ENCODE measurements at places on chromosomes 7 and 10. TPM values are rescaled to one million over a fixed set of nuclear protein-coding genes. Genes with fewer than 3 reads are reported as not detected.

DNA sequence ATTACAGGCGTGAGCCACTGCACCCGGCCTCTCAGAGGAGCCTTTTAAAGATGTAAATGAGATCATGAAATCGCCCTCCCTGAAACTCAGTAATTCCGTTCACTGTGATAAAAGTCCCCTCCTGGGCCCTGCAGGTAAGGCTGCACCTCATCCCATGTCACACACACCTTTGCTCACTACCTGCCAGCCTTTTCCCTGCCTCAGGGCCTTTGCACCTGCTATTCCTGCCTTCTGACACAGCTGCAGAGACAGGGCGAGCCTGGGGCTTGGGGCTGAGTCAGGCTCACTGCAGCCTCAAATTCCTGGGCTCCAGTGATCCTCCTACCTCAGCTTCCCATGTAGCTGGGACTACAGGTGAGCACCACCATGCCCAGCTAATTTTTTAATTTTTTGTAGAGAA is 118.8 kb downstream of the MYL10 start:
- DNase-seq: no peak

GRCh38 chr10:130027716-130028464 is 63.8 kb upstream of the EBF3 start:
- no peak for DNase-seq

The DDC gene
- 6.6 TPM for total RNA-seq

The FRMD4A gene
- total RNA-seq: 18.9 TPM

DNA sequence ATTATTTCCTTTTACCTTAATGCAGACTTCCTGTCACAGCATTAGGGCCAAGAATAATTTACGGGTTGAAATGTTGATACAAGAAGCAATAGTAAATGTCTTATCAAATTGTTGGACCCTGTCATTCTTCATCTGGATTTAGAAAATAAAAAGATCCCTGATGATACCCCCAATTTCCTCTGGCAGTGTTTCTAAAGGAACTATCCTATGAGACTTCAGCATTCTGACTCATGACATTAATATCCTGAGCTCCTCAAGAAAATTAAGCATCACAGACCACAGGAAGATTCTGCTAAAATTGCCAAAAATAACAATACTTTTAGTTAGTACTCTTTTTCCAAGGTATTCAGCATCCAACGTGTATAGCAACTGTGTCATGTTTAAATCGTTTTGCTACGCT is 490.5 kb upstream of the ANKRD30A start:
- no peak for DNase-seq

- no peak for DNase-seq
These were observed 58.3 kb upstream of the NEUROD6 start for GRCh38 chr7:31398815-31399214.

The ARHGEF5 gene
- total RNA-seq: 19.1 TPM

The NET1 gene
- total RNA-seq: 37.9 TPM

DNA sequence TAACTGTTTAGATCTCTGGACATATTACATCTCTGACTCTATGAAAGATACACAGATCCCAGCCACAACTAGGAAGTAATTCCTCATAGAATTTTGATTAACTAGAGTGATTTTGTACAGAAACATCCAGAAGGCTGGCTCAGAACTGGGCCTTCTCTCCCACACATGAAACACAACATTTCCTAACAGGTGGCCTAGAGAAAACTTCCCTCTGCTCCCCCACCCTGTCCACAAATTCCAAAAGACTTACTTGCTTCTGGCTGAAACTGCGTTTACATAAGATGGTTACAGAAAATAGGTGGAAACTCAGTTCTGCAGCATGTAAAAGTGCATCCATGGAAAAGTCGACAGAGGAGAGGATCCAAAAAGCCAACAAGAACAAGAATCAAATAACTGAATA is 132.9 kb downstream of the FZD1 start:
- no peak for DNase-seq

DNA sequence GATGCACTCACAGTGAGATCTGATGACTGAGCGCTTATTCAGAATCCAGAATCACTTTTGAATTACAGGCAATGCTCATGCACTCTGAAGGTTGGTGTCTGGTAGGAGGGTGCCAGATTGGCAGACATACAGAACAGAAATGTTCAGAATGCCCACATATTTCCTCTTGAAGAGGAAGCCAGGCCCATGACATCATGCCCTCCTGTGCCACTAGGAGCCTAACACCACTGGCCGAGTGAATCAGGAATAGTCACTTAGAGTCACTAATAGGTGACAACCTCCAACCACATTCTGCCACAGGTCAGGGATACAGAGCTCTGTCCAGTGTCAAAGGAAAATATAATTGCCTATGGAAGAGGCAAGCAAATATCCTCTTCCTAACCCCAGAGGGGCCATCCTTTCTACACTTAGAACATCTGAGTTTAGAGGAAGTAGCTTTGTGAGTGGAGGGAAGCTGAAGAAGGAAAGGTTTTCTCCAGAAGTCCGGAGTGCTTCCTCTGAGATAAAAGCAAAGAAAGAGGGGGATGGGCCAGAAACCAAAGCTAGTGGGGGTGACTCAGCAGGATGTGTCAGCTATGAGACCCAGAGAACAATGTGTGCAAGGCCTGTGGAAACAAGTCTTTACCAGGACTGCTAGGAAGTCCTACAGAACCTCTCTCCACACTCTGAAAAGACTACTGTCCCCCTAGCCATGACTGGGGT is 838.8 kb downstream of the GRID1 start:
- DNase-seq: no peak

DNA sequence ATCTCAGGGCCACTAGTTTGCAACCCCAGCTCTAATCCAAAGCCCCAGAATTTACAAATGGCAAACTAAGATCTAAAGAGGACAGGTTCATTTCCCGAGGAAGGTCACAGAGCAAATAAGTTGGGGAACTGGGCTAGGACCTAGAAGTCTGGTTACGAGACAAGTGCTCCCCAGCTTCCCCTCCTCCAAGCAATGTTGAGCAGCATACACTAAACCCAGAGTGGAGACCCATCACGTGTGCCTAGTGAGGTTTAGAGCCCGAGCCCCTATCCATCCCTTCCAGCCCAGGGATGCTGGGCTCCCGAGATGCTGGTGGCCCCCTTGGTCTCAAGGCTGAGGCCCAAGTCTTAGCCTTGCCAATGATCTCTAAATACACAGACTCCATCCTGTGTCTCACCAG is 209.5 kb upstream of the ZMIZ1 start:
- DNase-seq: no peak

The ABLIM1 gene
- total RNA-seq: 34.6 TPM

GRCh38 chr7:84546403-84546802 is 351.8 kb upstream of the SEMA3A start:
- DNase-seq: no peak

The LRRC61 gene
- 4.9 TPM for total RNA-seq

- no peak for DNase-seq
These were observed 146.9 kb downstream of the SND1 start for GRCh38 chr7:127798769-127799372.

The CPN1 gene
- not detected for total RNA-seq

GRCh38 chr10:88314362-88314761 is 268.8 kb downstream of the RNLS start:
- DNase-seq: peak; percentile 5

GRCh38 chr7:41627645-41628298 is 75.1 kb downstream of the INHBA start:
- no peak for DNase-seq

The C10orf95 gene
- 4.2 TPM for total RNA-seq

DNA sequence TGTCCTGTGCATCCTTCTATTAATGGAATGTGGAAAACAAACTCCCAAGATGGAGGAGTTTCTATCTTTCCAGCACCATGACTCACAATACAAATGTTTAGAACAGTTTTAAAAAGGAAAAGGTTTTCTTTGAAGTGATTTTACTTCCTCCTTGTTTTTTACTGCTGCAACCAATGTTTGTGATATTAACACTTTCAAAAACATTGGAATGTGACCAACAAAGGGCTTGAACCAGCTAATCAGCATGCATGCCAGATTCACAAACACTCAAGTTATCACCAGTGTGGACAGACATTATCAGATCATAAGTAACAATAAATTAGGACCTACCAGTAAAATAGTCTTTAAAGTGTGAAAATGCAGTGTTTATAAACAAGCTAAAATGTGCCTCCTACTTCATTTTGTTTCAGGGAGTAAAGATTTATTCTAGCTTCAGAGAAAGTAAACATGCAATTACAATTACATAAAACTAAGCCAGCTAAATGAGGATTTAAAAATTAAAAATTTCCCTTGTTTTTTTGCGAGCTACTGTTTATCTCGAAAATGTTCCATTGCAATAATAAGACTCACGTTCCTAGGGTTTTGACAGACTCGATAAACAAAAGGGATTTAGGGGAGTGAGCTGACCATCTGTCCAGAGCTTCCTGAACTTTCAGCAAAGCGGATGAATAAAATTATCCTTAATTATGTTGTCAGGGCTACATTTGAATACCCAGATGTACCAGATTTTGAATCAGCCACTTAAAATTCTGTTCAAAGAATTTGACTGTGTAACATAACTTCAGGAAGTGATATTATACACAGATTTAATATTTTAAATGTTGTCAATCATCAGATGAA is 29.8 kb downstream of the CPVL start:
- no peak for DNase-seq

DNA sequence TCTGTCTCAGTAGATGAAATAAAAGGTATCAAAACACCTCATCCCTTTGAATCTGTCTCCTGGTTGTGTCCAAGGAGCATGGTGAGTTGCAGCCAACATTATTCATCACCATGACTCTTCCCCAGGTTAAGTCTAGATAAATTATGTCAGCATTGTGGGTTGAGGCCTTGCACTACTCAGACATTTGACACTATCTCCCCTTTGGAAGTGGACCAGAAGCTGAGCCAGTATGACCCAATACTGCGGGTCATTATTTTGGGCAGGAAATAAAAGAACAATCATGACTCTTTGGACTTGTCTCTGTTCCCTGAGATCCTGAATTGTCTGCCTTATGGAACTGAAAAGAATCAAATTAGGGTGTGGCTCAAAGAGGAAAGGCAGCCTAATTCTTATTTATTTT is 168.2 kb upstream of the FAM171A1 start:
- DNase-seq: no peak

The NUTM2D gene
- total RNA-seq: 6.5 TPM

The LRGUK gene
- 0.78 TPM for total RNA-seq

DNA sequence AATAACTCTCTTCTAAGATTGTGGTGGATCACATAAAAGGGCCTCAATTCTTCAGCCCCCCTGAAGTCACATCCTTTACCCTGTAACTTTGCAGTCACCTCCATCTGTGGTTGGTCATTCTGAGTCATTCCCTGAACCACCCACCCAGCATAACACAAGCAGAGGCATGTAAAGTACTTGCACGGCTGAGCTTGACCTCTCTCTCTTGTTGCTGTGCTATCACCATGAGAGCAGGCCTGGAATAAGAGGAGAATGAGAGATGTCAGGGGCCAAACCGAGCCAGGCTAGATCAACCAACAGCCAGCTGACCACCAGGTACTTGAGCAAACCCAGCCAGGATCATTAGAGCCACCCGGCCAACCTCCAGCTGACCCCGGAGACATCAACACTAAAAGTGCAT is 13.5 kb upstream of the STK17A start:
- DNase-seq: no peak

GRCh38 chr7:32941681-32942414 is 15.4 kb upstream of the FKBP9 start:
- DNase-seq: no peak

The CTAGE6 gene
- 0.26 TPM for total RNA-seq

The TFPI2 gene
- 10.9 TPM for total RNA-seq

The ABCF2 gene
- total RNA-seq: 11.9 TPM

All from body of pancreas (tissue), 4 donors.